ENCODE measurements at places on chromosomes 4 and X. TPM values are rescaled to one million over a fixed set of nuclear protein-coding genes. Genes with fewer than 3 reads are reported as not detected.

The TAF1 gene
- 15.9 TPM for total RNA-seq

- DNase-seq, result peak; percentile 16
Measured at GRCh38 chrX:71577682-71578081, 555 bp upstream of the GCNA start.

DNA sequence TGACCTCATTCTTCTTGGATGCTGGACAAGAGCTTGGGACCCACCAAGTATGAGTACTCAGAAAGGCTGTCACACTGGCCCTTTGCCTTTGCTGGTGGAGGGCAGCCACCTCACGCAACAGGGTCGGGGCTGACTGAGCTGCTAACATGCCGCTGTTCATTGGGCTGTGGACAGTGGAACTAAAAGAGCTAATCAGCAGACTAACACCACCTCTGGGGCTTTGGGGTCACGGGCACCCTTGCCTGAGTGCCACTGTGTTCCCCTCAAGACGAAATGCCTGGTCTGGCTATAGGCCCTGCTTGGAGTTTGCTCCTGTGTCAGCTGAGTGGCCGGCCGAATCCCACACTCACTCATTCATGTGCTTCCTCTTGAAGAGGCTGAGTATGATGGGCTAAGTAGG is 559.6 kb downstream of the SPRY1 start:
- DNase-seq, result no peak

GRCh38 chr4:53899586-53900270 is 164.7 kb downstream of the CHIC2 start:
- no peak for DNase-seq
